ENCODE measurements at places on chromosomes 11 and 22. TPM values are rescaled to one million over a fixed set of nuclear protein-coding genes. Genes with fewer than 3 reads are reported as not detected.

The SART1 gene
- total RNA-seq: 19.9 TPM

- H3K27me3 ChIP-seq: no peaks in the 10 kb centered on the region
- no peak for DNase-seq
- H3K36me3 ChIP-seq: no peaks in the 10 kb centered on the region
- H3K4me3 ChIP-seq: no peak overlapping the region
Observed at GRCh38 chr11:125091247-125091876, 20.1 kb downstream of the TMEM218 start.

GRCh38 chr11:87301785-87302540 lies 264.2 kb downstream of the TMEM135 start:
- H3K27ac ChIP-seq: no peak overlapping the region
- H3K4me3 ChIP-seq: no peak overlapping the region
- no peaks in the 10 kb centered on the region for H3K36me3 ChIP-seq
- H3K27me3 ChIP-seq: no peaks in the 10 kb centered on the region
- no peaks in the 10 kb centered on the region for H3K4me1 ChIP-seq
- no peak for DNase-seq

DNA sequence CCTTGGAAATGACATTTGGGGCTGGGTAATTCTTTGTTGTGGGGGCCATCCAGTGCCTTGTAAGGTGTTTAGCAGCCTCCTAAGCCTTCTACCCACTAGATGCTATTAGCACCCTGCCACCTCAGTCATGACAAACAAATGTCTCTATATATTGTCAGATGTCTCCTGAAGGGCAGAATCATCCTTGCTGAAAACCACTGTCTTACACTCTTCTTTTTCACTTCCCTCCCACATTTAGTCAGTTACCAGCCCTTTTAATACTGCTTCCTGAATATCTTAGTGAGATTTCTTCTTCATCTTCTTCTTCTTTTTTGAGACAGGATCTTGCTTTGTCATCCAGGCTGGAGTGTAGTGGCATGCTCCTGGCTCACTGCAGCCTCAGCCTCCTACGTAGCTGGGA lies 33.1 kb downstream of the TNRC6B start:
- H3K36me3 ChIP-seq: no peaks in the 10 kb centered on the region
- no peak overlapping the region for H3K27ac ChIP-seq
- H3K4me1 ChIP-seq: peaks cover 7% of the 10 kb centered on the region
- H3K4me3 ChIP-seq: no peak overlapping the region
- no peak for DNase-seq
- no peaks in the 10 kb centered on the region for H3K27me3 ChIP-seq

DNA sequence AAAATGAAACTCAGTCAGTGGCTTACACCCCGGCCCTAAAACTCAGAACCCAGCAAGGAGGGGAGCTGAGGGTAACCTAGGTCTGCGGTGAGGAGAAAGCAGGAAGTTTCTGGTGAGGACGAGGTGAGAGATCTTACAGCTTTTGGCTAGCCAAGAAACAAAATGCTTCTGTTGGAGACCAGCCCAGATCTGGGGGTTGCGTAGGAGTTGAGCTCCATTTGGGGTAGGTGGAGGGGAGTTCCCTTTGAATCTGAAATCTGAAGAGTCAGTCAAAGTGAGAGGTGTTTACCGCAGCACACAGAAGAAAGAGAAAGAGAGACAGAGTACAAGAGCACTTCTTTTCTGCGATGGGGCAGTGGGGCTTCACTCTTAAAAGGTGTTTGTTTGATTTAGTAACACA lies 29.6 kb downstream of the EHF start:
- no peak for DNase-seq
- H3K4me1 ChIP-seq: peaks cover 17% of the 10 kb centered on the region
- H3K36me3 ChIP-seq: peaks cover 7% of the 10 kb centered on the region

Data from pancreas (tissue), 10 donors.